ENCODE measurements at places on chromosomes 2 and 18.

GRCh38 chr18:68177807-68178702 lies 536.9 kb downstream of the TMX3 start:
- no peak for DNase-seq

DNA sequence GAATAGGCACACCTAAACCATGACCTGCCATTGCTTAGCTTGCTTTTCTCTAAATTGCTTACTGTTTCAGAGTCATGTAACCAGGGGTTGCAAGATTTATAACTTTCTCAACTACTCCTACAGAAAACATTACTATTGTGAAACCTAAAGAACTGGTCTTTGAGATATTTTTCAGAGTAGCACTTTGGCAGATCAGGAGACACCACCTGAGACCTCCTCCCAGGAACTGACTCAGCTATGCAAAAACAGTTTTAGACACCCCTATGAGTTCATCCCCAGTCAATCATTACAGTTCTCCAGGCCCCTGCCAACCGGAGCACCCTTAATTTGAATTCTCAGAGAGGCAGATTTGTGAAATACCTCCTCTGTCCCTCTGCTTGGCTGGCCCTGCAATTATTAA lies 80.3 kb downstream of the MBOAT2 start:
- DNase-seq: no peak

GRCh38 chr2:162211732-162212131 lies 31.5 kb downstream of the FAP start:
- no peak for DNase-seq

DNA sequence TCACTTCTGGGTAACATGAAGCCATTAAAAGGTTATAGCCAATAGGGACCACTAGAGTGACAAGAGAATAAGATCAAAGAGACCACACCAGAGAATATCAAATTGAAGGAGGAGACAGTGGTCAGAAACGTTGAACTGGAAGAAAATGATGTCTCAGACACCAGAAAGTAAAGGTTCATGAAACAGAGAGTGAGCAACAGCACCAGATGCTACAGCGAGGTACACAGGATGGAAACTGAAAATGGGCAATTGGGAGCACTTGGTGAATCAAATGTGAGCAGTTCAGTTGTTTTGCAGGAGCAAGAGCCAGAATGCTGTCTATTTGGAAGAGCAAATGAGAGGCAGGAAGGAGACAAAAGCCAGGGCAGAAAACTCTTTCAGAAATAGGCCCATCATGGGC lies 162.6 kb downstream of the SS18 start:
- no peak for DNase-seq

DNA sequence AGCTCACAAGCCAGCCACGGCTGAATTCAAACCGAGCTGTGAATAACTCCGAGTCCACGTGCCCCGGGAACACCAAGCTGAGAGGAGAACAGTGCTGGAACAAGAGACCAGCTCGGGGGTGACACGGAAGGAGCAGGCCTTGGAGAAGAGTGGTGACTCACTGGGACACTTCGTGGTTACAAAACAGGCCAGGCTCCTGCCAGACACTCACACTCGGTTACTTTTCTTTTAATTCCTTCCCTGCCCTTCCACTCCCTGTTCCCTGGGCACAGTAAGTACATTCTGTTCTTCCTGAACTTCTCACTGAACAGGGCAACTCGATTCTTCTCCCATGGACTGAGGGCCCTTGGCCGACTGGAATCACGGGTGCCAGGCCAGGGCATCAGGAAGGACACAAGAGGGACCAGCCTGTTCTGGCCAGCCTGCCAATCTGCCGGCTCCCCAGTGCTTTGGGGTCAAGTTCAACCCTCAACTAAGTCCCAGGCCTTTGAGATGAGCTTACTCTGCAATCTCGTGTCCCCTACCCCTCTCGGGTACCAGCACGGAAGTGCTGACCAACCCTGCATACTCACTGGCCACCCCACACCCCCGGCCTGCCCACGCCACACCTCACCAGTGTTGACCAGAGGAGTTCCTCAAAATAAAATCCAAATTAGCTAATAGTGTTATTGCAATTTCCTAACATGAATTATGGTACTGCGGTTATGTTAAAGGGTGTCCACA lies 87.5 kb downstream of the TFCP2L1 start:
- no peak for DNase-seq

All from activated CD4-positive, CD25-positive, alpha-beta regulatory T cell treated with anti-CD3 and anti-CD28 coated beads, Interleukin-2, amount 50 U/mL, for 16 hours (primary cell).